ENCODE measurements at places on chromosomes 12 and 14.

GRCh38 chr12:27523305-27523641, 733 bp upstream of the PPFIBP1 start:
- DNase-seq, result no peak

GRCh38 chr12:34334953-34335743, 312.9 kb downstream of the ALG10 start:
- no peak for DNase-seq

DNA sequence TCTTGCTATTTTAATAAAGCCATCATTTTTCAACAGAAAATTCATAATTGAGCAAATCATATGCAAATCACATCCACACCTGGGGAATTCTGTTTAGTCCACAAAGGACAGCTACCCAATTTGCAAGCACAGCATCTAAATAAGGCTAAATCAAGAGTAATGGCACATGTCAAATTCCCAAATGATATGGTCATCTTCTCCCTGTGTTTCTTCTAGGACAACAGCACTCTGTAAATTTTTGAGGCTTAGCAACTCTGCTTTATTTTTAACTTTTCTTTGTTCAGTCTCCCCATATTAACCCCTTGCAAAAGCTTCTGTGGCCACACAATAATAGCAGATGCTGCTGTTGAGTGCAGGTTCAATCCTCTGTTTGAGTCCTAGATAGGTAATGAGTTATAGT, 155.6 kb upstream of the DAAM1 start:
- DNase-seq, result no peak

DNA sequence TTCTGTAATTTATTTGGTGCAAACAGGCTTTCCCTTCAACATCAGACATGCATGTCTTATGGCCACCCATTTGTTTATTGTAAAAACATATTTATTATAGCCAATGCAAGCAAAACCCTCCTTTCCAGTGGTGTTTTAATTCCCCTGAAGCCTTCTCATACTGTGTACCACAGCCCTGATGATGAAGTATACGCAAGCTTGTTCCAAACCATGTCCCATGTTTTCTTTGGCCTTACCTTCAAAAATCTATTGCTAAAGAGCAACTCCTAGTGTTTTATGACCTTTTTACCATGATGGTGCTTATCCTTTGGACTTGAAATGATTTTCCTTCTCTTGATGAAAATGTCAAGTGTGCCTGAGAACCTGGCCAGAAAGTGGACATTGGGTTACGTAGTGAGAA, 85.9 kb upstream of the CCDC91 start:
- no peak for DNase-seq

DNA sequence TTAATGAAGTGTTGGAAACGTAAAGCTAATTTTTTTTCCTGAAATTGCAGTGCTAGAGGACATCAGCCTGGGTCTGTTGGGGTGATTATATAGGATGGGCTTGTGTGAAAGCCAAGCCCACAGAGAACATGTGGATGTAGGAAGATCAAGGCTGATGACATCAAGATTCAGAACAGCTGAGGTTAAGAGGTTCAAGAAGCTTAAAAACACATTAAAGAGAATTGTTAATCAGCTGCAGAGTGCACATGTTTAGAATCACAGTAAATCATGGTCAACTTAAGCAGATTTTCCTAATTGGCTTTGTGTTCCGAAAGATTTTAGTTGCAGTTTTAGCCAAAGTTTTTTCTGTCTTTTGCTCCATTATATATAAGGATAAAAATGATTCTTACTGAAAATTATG, 87.9 kb upstream of the PRICKLE1 start:
- DNase-seq, result no peak

GRCh38 chr14:77508876-77509275, 10.3 kb upstream of the ISM2 start:
- no peak for DNase-seq

- no peak for DNase-seq
Measured at GRCh38 chr12:76383988-76384387, 35.8 kb upstream of the BBS10 start.

GRCh38 chr14:23030936-23031335, 3.8 kb downstream of the PSMB5 start:
- no peak for DNase-seq

GRCh38 chr14:72598306-72598705, 295.6 kb downstream of the DPF3 start:
- DNase-seq, result no peak
